ENCODE measurements at places on chromosomes 4 and X.

DNA sequence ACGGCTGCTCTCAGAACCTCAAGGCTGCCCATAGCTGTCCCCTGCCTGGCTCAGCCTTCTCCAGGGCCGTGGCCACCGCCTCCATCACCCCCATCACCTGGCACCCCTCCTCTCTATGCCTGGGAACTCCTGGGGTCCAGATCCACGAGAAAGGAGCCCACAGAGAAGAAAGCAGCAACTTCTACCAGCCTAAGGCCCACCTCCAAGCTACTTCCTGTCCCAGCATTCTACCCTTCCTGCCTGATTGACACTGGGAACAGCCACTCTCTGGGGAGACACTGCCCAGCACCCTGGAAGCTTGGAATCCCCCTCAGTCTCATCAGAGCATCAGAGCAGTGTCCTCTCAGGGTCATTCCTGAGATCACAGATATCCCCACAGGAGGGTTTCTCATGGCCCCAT lies 36.9 kb upstream of the PROM1 start:
- no peaks in the 10 kb centered on the region for H3K36me3 ChIP-seq
- H3K27me3 ChIP-seq: peaks cover 12% of the 10 kb centered on the region
- H3K4me1 ChIP-seq: peaks cover 13% of the 10 kb centered on the region

GRCh38 chrX:50877310-50877709 lies 33.2 kb upstream of the BMP15 start:
- H3K27ac ChIP-seq: no peak overlapping the region
- no peak overlapping the region for H3K4me3 ChIP-seq
- H3K36me3 ChIP-seq: no peaks in the 10 kb centered on the region
- DNase-seq: no peak
- H3K4me1 ChIP-seq: no peaks in the 10 kb centered on the region

DNA sequence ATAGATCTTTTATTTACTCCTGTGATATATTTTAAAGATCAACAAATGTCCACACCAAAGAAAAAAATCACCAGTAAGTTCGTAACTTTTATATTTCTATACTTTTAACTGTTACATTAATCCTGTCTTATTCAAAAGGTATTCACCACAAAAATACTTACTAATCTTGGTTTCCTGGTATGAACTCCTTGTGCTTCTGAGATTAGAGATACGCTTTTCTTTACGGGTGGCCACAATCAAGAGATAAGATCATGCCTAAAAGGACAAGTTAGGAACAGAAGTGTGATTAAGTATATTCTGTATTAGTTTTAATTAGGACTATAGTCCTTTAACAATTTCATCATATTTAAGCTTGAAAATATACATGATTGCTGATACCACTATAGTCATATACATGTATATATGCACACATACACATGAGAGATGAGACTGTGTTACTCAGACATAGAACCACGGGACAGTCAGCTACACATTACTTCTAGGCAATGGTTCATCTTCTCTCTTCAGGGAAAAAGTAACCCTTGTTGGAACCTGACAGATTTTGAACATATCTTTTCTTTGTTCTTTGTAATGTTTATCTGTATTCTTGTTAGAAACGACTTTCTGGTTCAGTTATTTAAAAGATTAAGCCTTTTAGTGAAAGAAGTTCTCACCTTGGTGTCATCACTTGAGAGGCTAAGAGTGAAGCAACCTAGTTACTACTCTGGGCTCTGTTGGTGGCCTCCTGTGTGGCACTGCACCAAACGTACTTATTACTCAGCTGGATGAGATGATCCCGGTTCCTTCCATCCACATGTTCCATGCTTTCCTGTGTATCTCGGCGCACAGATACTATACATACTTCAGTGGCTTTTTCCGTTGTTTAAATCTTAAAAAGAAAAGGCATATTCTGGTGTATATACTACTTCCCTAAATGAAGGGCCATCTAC lies 146.1 kb downstream of the CBR4 start:
- no peak overlapping the region for H3K4me3 ChIP-seq
- H3K36me3 ChIP-seq: peaks cover 2% of the 10 kb centered on the region
- H3K27me3 ChIP-seq: peaks cover 42% of the 10 kb centered on the region
- no peak overlapping the region for H3K27ac ChIP-seq
- DNase-seq: no peak

DNA sequence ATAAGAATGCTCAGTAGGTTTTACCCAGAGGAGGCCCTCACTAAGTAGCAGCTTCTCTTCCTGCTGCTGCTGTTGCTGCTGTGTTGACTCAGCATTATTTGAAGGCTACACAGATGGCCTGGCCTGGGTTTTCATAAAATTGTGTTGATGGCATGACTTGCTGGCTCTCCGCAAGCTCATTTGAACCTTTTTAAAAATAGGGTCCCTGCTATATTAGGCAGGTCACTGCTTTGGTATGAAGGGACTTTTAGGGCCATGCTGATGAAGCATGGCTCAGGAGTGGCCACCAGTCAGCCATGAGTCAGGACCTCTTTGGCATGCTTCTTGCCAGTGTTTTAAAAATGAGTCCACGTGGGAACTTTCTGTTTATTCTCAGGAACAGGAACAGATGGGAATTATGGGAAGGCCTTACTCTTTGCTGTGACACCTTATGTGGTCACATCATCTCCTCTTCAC lies 128.7 kb downstream of the MID1IP1 start:
- no peaks in the 10 kb centered on the region for H3K36me3 ChIP-seq
- no peak for DNase-seq
- no peaks in the 10 kb centered on the region for H3K27me3 ChIP-seq
- no peak overlapping the region for H3K27ac ChIP-seq
- no peak overlapping the region for H3K4me3 ChIP-seq
- no peaks in the 10 kb centered on the region for H3K4me1 ChIP-seq

DNA sequence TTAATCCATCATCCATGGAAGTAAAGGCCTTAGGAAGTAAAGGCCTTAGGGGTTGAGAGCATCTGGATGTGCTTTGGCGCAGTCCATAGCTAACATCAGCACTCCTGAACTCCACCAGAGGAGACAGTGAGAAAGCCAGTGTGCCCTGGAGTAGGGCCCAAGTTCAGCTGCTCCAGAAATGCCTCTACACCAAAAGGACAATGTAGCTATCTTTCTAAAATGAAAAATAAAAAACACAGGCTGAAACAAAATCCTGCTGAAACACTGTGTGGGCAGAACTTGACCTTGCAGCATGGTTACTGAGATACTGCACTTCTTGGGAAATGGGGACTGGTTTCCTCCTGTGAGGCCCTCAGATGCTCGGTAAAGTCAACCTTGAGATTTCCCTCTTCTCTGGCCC lies 29.3 kb downstream of the SH3RF1 start:
- H3K4me1 ChIP-seq: no peaks in the 10 kb centered on the region
- peaks cover 2% of the 10 kb centered on the region for H3K36me3 ChIP-seq
- H3K27ac ChIP-seq: no peak overlapping the region
- no peak for DNase-seq
- peaks cover 46% of the 10 kb centered on the region for H3K27me3 ChIP-seq

DNA sequence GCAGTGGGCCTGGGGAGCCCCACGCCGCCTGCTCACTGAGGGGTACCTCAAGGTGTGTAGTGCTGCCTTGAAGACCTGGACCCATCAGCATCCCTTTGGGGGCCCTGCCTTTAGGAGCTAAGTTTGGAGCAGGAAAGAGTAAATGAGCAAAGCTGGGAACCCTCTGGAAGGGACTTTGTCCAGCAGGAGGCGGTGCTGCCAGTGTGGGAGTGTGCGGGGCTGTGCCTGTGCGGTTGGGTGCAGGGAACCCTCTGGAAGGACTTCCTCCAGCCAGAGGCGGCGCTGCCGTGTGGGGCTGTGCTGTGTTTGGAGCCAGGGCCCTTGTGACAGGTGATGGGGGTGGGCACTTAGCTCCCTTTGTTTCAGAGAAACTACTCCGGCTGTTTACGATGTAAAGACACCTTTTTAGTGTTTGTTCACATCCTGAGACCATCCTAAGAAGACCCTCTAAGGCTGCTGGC lies 25.8 kb downstream of the RGS12 start:
- H3K27me3 ChIP-seq: no peaks in the 10 kb centered on the region
- peaks cover 6% of the 10 kb centered on the region for H3K4me1 ChIP-seq
- H3K4me3 ChIP-seq: no peak overlapping the region
- H3K27ac ChIP-seq: no peak overlapping the region
- H3K36me3 ChIP-seq: peaks cover under 1% of the 10 kb centered on the region

DNA sequence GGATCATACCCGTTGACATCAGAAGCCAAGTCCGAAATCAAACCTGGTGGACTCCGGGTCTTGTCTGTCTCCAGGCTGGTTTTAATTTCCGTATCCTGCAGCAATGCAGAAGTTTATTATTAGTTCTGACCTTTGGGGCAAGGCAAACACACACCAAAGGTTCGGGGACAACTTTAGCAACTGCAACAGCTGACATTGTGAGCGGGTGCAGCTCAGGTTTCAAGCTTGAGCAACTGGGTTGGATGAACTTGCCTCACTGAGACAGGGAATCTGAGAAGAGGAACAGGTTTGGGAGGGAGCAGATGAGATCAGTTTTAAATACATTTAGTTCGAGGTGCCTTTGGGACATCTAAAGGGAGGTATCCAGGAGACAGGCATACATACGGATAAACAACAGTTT lies 110.7 kb downstream of the GNL3L start:
- H3K27ac ChIP-seq: peak overlapping the region; percentile 99
- no peaks in the 10 kb centered on the region for H3K27me3 ChIP-seq
- no peak for DNase-seq
- peaks cover 3% of the 10 kb centered on the region for H3K4me1 ChIP-seq

- H3K27me3 ChIP-seq: no peaks in the 10 kb centered on the region
- no peaks in the 10 kb centered on the region for H3K36me3 ChIP-seq
- H3K4me3 ChIP-seq: peak overlapping the region; percentile 70
- no peak for DNase-seq
These were observed 10.2 kb upstream of the ATP6AP2 start for GRCh38 chrX:40570346-40571093.

- no peak for DNase-seq
- H3K27ac ChIP-seq: no peak overlapping the region
- no peaks in the 10 kb centered on the region for H3K27me3 ChIP-seq
- H3K36me3 ChIP-seq: no peaks in the 10 kb centered on the region
These were observed 3.0 kb downstream of the FNIP2 start for GRCh38 chr4:158771776-158772175.

- H3K4me1 ChIP-seq: peaks cover 2% of the 10 kb centered on the region
- no peak overlapping the region for H3K27ac ChIP-seq
- peaks cover 2% of the 10 kb centered on the region for H3K36me3 ChIP-seq
- no peak overlapping the region for H3K4me3 ChIP-seq
- H3K27me3 ChIP-seq: no peaks in the 10 kb centered on the region
These were observed 56.4 kb upstream of the SCML1 start for GRCh38 chrX:17680732-17681413.

- H3K4me3 ChIP-seq: no peak overlapping the region
- H3K36me3 ChIP-seq: no peaks in the 10 kb centered on the region
- H3K27ac ChIP-seq: no peak overlapping the region
- no peaks in the 10 kb centered on the region for H3K27me3 ChIP-seq
These were observed 57.1 kb downstream of the CCDC149 start for GRCh38 chr4:24855741-24856140.

DNA sequence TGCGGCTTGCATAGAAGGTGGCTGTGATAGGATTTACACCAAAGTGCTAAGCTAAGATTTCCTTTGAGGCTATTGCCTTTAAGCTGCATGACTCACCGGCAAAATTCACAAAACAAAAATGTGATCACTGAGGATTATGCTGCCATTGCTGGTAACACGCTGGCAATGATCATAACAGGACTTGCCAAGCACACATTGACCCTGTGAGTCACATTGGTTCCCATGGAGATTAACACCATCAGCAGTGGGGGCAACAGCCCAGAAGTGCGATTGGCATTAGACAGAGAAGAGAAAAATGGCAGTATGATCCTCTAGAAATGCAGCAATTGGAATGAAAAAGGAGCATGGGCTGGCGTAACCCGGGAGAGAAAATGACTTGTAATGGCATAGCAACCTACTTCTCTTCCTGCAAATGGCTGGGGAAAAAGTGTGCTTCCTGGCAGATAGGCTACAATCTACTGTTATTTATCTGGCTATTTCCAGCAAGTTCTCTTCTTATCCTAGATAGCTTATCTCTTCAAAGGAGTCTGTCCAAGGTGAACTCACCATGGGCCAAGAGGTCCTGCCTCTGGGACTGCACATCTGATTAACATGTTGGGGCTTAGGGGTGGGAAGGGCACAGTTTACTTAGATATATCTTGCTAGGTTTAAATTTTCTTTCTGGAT lies 314.2 kb upstream of the IGFBP7 start:
- H3K4me3 ChIP-seq: no peak overlapping the region
- DNase-seq: no peak
- H3K27me3 ChIP-seq: no peaks in the 10 kb centered on the region

GRCh38 chr4:16843831-16844508 lies 54.5 kb downstream of the LDB2 start:
- H3K27me3 ChIP-seq: no peaks in the 10 kb centered on the region
- H3K36me3 ChIP-seq: peaks cover 3% of the 10 kb centered on the region
- no peak overlapping the region for H3K4me3 ChIP-seq

DNA sequence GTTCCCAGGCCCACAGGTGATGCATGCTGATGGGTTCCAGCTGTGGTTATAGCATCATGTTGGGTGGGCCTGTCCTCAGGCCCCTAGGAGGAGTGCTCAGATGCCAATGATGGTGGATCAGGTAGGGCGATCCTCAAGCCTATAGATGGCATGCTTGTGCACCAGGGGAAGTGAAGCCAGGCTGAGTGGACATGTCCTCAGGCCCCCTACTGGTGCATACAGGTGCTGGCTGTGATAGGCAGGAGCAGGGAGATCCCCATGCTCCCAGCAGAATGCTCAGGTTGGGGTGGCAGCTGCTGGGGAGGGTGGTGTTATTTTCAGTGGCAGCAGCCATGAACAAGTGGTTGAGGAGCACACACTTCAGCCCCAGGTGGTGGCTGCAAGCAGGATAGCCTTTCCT lies 96.0 kb downstream of the SMARCA1 start:
- no peak overlapping the region for H3K4me3 ChIP-seq
- no peak overlapping the region for H3K27ac ChIP-seq
- no peaks in the 10 kb centered on the region for H3K4me1 ChIP-seq
- H3K27me3 ChIP-seq: peaks cover 19% of the 10 kb centered on the region
- peaks cover 2% of the 10 kb centered on the region for H3K36me3 ChIP-seq

DNA sequence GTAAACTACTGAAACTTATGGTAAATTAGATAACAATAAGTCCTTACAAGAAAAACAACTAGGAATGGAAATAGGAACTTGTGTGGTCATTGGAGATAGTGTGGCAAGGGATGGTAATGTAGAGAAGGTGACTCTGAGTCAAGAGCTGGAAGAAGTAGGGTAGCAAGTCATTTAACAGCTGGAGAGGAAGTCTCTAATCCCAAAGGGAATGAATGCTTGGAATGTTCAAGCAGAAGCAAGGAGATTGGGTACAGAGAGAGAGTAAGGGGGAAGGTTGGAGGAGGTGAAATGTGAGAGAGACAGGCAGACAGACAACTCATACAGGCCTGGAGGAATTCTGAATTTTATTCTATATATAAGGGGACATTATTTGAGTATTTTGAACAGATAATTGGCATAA lies 260.6 kb upstream of the MAD2L1 start:
- H3K27me3 ChIP-seq: peaks cover 6% of the 10 kb centered on the region
- H3K4me3 ChIP-seq: no peak overlapping the region
- no peak for DNase-seq

All from T-helper 17 cell (primary cell).